Thyroid gland (tissue), 4 donors: ENCODE measurements at places on chromosomes 1 and 21. TPM values are rescaled to one million over a fixed set of nuclear protein-coding genes. Genes with fewer than 3 reads are reported as not detected.

DNA sequence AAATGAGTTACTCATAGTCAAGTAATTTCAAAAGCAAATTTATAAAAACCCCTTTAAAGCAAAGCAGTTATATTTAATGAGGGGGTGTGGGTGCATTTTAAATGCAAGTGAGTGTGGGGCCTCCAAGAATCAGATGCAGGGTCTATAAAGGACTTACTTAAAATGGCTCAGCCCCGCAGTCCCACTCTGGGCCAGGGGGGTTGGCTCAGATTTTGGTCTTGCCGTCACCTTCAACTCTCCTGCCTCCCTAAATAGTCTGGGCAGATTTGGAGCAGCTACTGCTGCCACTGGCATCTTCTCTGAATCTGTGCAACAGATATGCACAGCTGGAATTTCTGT, 16.2 kb downstream of the AMPD2 start:
- DNase-seq: no peak
- no peak overlapping the region for H3K27ac ChIP-seq
- peaks cover 10% of the 10 kb centered on the region for H3K36me3 ChIP-seq
- no peak overlapping the region for H3K4me3 ChIP-seq
- H3K4me1 ChIP-seq: no peaks in the 10 kb centered on the region

DNA sequence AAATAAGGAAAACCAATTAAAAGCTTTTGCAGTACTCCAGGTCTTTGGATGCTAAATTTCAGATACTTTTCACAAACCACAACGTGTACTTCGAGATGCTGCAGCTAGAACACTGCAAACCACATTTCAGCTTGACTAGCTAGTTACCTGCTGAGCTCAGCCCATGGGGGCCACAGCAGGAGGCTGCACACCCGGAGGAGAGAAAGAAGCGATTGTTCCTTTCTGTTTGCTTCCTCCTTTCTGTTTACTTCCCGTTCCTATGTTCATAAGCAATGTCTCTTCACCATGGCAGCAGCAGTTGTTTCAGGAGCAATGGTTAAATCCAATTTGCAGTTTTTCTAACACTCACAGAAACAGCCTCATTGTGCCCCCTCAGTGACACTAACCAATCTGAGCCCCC, 225.6 kb upstream of the FGGY start:
- no peak overlapping the region for H3K4me3 ChIP-seq
- no peak for DNase-seq
- H3K36me3 ChIP-seq: no peaks in the 10 kb centered on the region
- no peak overlapping the region for H3K27ac ChIP-seq

The OLIG2 gene
- not detected for total RNA-seq

DNA sequence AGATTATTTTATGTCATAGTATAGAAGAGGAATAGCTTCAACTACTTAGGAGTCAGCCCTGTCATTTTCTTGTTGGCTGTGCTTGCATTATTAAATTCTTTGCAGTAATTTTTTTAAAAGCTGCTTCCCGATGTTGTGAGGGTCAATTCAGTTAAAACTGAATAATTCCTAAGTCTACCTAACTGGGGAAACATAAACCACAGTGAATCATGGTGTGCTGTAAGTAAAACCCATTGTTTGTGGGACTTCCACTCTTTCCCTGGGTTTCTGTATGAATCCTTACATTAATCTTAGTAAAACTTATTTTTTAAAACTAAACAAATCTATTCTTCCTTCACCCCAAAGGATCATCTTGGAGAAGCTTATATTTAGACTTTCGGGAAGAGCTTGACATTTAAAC, 4.4 kb downstream of the SUCO start:
- H3K36me3 ChIP-seq: no peaks in the 10 kb centered on the region
- H3K4me3 ChIP-seq: no peak overlapping the region
- no peak overlapping the region for H3K27ac ChIP-seq
- DNase-seq: no peak
- H3K27me3 ChIP-seq: no peaks in the 10 kb centered on the region

- H3K4me3 ChIP-seq: no peak overlapping the region
- no peaks in the 10 kb centered on the region for H3K36me3 ChIP-seq
- no peaks in the 10 kb centered on the region for H3K27me3 ChIP-seq
- no peak for DNase-seq
- peaks cover 4% of the 10 kb centered on the region for H3K4me1 ChIP-seq
Observed at GRCh38 chr1:115313182-115313581, 24.9 kb downstream of the NGF start.

DNA sequence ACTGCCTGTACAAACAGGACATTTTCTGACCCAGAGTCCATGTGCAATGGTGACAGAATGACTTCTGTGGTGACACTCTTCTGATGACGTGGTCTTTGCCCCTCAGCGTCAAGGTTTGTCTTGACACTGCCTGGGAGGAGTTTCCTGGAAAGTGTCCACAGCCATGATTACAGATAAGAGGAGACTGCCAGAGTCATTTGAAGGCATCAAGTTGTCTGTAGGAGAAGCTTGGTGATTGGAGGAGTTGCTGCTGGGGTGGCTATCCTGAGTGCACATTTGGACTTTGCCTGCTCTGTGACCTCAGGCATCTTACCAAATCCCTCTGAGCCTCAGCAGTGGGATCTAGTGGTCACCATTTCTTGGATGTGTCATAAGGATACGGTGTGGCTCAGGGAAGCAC, 17.7 kb downstream of the TCHHL1 start:
- H3K4me3 ChIP-seq: no peak overlapping the region
- H3K36me3 ChIP-seq: no peaks in the 10 kb centered on the region
- H3K4me1 ChIP-seq: no peaks in the 10 kb centered on the region
- no peaks in the 10 kb centered on the region for H3K27me3 ChIP-seq
- no peak overlapping the region for H3K27ac ChIP-seq

The TNFRSF9 gene
- not detected for total RNA-seq

GRCh38 chr1:167057241-167057688, 32.9 kb downstream of the GPA33 start:
- no peak overlapping the region for H3K27ac ChIP-seq
- no peaks in the 10 kb centered on the region for H3K27me3 ChIP-seq
- no peak overlapping the region for H3K4me3 ChIP-seq
- peaks cover 4% of the 10 kb centered on the region for H3K4me1 ChIP-seq
- H3K36me3 ChIP-seq: no peaks in the 10 kb centered on the region

DNA sequence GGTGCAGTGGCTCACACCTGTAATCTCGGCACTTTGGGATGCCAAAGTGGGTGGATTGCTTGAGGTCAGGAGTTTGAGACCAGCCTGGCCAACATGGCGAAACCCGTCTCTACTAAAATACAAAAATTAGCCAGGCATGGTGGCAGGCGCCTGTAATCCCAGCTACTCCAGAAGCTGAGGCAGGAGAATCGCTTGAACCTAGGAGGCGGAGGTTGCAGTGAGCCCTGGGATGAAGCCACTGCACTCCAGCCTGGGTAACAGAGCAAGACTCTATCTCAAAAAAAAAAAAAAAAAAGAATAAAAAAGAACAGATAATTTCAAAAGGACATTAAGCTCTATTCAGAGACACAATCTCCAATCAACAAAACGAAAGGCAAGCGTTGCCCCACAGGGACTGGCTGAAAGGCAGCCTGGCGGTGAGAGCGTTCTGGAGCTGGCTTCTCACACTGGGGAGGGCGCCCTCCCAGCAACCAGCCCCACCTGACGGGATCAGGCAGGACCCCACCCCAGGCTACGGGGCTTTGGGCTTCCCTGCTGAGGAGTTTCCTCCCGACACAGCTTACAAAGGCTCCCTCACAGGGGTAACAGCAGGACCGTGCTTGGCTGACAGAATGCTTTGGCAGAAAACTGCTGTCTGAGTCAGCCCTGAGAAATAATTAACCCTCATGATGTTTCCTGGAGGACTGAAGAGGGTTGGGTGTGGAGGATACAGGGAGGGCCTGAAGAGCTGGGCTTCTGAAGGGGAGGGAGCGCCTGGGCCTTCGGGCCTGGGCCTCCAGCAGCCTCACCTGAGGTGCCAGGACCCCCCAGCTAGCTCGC, 31.1 kb upstream of the SRP9 start:
- peak; percentile 53 for DNase-seq
- H3K27me3 ChIP-seq: no peaks in the 10 kb centered on the region
- H3K27ac ChIP-seq: peak overlapping the region; percentile 70
- H3K4me3 ChIP-seq: peak overlapping the region; percentile 30
- no peaks in the 10 kb centered on the region for H3K4me1 ChIP-seq

- no peak overlapping the region for H3K27ac ChIP-seq
- H3K36me3 ChIP-seq: no peaks in the 10 kb centered on the region
- peak; percentile 37 for DNase-seq
- H3K4me3 ChIP-seq: no peak overlapping the region
Observed at GRCh38 chr1:220873868-220874655, 5.2 kb upstream of the HLX start.

DNA sequence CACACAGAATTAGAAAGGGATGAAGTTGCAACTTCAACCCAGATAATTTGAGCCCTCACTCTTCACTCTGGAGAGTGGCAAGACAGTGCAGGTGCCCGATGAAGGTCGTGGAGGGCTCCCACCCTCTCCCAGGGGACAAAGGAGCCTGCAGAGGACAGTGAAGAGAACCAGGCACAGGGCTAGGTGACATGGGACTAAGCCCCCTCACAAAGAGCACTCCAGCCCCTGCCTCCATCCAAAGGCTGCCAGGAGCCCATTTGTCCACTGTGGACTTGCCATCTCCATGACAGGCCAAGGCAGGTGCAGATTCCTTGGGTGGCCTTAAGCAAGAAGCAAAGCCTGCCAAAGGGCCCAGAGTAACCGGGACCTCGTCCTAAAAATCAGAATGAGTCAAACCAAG, 15.1 kb downstream of the ERRFI1 start:
- peaks cover 27% of the 10 kb centered on the region for H3K4me1 ChIP-seq
- no peak overlapping the region for H3K27ac ChIP-seq
- H3K27me3 ChIP-seq: no peaks in the 10 kb centered on the region
- H3K36me3 ChIP-seq: peaks cover 25% of the 10 kb centered on the region
- no peak for DNase-seq
- no peak overlapping the region for H3K4me3 ChIP-seq

The IFI44L gene
- total RNA-seq: 15.8 TPM

DNA sequence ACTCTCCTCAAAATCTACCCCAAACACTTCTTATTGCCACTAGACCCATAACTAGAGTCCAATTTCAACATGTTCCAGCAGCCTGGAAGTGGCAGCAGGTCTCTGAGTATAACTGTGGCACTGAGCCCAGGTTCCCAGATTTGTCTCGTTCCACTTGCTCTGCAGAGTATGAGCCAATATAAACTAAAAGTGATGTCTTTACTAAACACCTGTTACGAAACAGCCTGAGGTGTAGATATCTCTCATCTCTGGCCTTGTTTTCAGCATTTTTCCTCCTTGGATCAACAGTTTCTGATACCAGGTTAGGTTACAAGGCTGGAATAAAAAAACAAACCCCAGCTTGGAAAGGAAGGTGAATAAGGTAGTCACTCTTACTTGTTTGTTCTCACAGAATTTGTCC, 25.2 kb upstream of the PRDX6 start:
- DNase-seq: peak; percentile 93
- peak overlapping the region; percentile 13 for H3K27ac ChIP-seq
- no peaks in the 10 kb centered on the region for H3K27me3 ChIP-seq
- H3K36me3 ChIP-seq: no peaks in the 10 kb centered on the region
- H3K4me1 ChIP-seq: peaks cover 14% of the 10 kb centered on the region

GRCh38 chr1:79585801-79586200, 579.3 kb upstream of the ADGRL4 start:
- H3K4me3 ChIP-seq: no peak overlapping the region
- H3K36me3 ChIP-seq: no peaks in the 10 kb centered on the region
- H3K27me3 ChIP-seq: no peaks in the 10 kb centered on the region
- no peak overlapping the region for H3K27ac ChIP-seq

The YRDC gene
- total RNA-seq: 7.1 TPM

GRCh38 chr1:155253797-155254196, 1.5 kb downstream of the ENTREP3 start:
- no peaks in the 10 kb centered on the region for H3K36me3 ChIP-seq
- H3K27ac ChIP-seq: no peak overlapping the region
- H3K4me3 ChIP-seq: no peak overlapping the region
- DNase-seq: no peak

- H3K36me3 ChIP-seq: no peaks in the 10 kb centered on the region
- DNase-seq: peak; percentile 16
- H3K27ac ChIP-seq: no peak overlapping the region
- H3K4me1 ChIP-seq: no peaks in the 10 kb centered on the region
- no peaks in the 10 kb centered on the region for H3K27me3 ChIP-seq
- no peak overlapping the region for H3K4me3 ChIP-seq
Observed at GRCh38 chr1:41666981-41667631, 182.6 kb upstream of the EDN2 start.

DNA sequence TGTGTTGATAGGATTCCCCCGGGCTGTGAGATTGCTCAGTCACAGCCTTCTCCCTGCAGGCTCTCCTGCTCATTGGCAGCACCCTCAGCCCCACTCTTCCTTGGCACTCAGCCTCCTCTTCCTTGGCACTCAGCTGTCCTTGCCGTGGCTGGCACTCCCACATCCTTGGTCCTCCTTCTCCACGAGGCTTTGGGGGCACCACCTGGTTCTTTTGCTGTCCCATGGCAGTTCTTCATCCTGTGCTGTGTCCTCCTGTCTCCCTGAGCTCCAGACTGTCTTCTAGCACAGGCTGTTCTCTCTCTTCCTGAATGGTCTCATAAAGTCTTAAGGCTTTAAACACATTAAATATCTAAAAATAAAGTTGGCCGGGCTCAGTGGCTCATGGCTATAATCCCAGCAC, 27.0 kb downstream of the PKNOX1 start:
- no peaks in the 10 kb centered on the region for H3K36me3 ChIP-seq
- peak; percentile 62 for DNase-seq
- H3K27ac ChIP-seq: no peak overlapping the region
- no peaks in the 10 kb centered on the region for H3K27me3 ChIP-seq
- H3K4me3 ChIP-seq: no peak overlapping the region

- DNase-seq: no peak
- no peak overlapping the region for H3K4me3 ChIP-seq
Observed at GRCh38 chr1:171817511-171818265, 23.6 kb upstream of the DNM3 start.

- no peaks in the 10 kb centered on the region for H3K36me3 ChIP-seq
- H3K27ac ChIP-seq: no peak within 1 kb of the TSS
- H3K4me3 ChIP-seq: no peak within 1 kb of the TSS
Observed at GRCh38 chr1:3611170-3612019, at the start of gene MEGF6. Gene MEGF6, minus strand, starts transcription at chr1:3611508. Its CDS starts 240 bp downstream, at chr1:3611268.
